ENCODE measurements at places on chromosomes 1 and 21.

DNA sequence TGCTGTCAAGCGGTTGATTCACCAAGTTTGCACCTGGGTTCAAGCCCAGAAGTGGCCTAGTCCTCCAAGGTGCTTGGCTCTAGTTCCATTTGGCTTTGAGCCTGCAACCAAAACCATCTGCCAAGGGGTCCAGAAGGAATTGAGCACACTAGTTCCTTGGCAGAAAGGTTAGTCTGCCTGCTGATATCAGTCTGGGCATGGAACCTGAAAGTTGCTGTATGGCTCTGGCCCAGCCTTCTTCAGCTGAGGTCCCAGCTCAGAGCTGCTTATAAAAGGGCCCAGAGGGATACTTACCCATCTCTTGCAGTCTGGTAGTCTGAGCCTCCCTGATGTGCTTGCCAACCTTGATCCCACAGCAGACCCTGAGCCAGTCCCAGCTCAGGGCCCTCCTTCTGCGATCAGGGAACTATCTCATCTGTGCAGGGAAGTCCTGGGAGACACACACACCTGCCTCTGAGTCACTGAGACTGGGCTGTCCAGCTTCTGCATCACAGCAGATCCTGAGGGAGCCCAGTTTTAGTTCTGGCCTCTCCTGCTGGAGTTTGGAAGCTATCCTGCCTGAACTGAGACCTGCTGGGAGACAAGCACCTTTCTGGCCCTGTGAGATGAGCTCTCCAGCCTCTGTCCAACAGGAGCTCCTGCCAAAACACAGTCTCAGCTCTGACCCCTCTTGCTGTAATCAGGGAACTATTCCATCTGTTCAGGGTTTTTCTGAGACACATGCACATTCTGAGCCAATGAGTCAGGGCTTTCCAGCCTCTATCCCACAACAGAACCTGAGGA is 75.8 kb downstream of the CTH start:
- DNase-seq: no peak

- no peak for DNase-seq
Measured at GRCh38 chr1:153652805-153653500, 5.5 kb upstream of the SNAPIN start.

DNA sequence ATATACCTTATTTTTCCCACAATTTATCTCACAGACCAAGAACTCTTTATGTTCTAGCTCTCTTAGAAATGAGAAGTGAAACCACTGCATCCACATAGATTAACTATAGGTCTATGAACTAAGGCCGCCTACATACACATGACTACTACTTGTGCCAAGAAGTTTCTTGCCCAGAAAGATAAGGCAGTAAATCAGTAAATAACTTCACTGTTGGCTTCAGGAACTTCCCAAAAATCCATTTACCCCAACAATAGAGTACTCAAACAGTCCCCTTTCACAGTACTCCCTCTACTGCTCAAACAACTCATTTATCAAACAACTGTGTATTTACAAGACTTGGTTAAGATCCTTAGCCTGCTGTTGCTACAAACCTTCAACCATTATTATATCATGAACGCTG is 96.5 kb downstream of the NME7 start:
- no peak for DNase-seq

- DNase-seq: no peak
Measured at GRCh38 chr1:112794654-112795239, 79.6 kb upstream of the PPM1J start.

DNA sequence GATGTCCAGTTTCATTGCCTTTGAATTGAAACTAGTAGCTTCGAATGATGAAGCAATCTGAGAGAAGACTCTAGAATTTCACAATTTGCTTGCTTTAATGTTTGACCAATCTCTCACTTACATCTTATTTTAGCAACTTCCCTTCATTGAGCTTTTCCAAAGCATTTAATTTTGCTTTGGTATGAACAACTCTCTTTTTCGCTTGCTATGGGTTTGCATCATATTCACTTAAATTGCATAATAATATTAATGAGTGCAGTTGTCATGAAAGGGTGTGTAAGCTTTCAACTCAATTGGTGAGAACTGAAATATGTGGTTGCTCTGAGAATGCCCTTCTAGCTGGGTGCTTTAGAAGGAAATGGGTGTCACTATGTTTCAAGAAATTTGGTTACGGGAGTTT is 309.2 kb downstream of the HLX start:
- no peak for DNase-seq

DNA sequence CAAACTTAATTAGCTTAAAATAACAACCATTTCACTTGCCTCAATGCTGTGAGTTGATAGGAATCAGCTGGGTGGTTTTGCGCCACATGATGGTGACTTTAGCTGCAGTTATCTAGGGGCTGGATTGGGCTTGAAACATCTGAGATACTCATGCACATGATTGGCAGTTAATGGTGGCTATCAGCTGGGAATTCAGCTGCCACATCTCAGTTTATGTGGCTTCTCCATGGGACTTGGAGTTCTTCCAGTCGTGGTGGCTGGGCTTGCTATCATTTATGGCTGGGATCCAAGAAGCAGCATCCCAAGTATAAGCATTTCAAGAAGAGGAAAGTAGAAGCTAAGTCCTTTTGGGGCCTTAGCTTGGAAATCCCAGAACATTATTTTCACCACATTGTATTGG is 36.4 kb downstream of the PDC start:
- DNase-seq: no peak

DNA sequence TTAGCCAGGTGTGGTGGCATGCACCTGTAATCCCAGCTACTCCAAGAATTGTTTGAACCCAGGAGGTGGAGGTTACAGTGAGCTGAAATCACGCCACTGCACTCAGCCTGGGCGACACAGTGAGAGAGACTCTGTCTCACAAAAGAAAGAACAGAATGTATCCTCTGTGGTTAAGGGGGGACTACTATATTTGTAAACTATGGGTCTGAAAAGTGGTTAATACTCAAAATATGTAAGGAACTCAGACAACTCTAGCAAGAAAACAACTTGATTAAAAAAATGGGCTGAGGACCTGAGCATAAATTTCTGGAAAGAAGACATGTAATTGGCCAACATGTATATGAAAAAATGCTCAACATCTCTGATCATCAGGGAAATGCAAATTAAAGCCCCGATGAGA is 11.2 kb downstream of the FNBP1L start:
- no peak for DNase-seq

GRCh38 chr21:28805885-28806284 is 186.8 kb downstream of the LTN1 start:
- no peak for DNase-seq

DNA sequence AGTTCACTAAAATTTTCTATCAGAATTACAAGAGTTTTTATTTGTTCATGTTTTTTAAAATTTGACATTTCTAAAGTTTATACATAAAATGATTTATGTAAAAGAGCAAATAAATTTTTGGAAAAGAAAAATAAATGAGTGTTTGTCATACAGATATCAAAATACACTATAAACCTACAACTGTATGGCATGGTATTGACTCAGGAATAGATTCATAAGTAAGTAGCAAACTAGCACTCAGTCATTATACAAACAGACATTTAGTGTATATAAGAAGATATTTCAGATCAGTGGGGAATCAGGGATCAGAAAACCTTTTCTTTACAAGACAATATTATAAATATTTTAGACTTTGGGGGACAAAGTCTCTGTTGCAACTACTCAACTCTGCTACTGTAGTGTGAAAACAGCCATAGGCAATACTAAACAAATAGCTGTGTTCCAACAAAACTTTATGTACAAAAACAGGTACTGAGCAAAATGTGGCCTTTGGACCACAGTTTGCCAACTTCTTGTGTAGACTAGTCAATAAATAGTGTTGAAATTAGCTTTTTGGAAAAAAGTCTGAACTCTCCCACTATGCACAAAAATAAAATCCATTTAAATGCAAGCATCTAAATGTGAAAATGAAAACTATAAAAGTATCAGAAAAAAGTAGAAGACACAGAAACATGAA is 508.8 kb upstream of the CAMK1G start:
- DNase-seq: no peak

DNA sequence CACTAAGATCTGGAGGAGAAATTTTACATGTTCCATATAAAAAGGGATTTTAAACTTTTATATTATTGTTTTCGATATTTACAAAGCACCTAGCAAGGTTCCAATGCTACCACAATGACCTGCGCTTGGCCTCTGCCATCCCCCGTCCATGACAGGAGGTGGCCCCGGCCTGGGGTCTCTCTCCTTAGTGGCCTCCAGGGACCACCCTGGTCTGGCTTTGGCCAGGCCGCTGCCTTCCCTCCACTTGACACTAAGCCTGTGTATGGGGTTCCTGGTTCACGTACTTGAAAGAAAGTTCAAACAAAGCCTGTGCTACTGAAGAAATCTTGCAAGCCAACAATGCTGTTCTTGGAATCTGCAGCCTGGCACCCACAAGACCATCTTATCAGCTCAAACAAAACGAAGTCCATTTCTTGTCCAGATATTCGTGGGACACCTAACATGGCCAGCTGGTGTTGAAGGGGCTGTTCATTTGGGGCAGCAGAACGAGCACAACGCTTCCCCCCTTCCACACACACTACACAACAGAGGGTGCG is 12.8 kb downstream of the PRDM15 start:
- DNase-seq: no peak

- DNase-seq: no peak
Measured at GRCh38 chr1:194795917-194796593, 1609.6 kb upstream of the B3GALT2 start.

DNA sequence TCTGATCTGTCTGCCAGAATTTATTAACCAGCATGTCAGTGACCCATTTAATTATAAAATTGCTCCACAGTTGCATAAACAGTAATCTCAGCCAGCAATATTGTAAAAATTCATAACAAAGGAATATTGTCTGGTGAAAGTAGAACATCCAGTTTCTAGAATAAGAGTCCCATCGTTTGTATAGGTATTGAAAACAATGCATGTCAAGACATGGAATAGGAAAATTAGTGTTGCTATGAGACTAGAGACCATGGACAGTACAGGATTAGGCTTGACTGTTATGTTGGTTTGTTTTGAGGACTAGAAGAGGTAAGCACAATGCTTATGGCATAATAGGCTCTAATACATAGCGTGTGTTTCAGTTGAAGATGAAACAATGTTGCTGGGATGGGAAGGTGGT is 37.1 kb downstream of the ATF6 start:
- DNase-seq: no peak

DNA sequence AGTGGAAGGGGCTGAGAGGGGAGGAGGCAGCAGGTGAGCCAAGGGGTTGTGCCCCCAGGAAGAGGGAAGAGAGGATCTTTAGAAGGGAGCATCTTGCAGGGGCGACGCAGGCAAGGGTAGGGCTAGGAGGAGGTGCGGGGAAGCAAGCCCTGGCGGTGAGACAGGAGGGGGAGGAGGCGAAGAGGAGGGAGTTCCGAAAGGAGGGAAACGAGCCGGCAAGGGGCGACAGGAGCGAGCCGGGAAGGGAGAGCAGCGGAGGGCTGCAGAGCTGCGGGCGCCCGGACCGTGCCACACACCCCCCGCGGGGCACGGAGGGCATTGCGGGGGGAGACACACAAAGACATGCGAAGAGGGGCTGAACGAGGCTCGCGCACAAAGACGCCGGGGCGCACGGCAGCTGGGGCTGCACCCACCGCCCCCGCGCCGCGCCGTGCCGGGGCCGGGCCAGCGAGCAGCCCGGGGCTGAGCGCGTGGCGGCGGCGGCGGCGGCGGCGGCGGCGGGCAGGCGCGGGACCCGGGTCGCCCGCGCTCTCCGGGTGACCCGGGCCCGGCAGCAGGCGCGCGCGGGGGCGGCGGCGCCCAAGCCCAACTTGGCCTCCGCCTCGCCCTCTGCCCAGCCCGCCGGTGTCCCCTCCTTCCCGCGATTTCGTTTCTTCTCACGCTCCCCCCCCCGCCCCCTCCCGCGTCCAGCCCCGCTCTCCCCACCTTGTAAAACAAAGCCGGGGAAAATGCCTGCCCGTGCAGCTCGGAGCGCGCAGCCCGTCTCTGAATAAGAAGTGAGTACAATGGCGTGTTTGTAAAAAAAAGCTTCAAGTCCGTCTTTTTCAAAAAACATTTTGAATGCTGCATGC is at the start of gene KCNK2:
TSS of gene KCNK2 (plus strand) at position 206 of the 851 bp plus-strand sequence. CDS start 649 bp downstream, outside the sequence.
- DNase-seq: no peak

GRCh38 chr1:177514207-177514606 is 343.4 kb downstream of the BRINP2 start:
- DNase-seq: no peak

DNA sequence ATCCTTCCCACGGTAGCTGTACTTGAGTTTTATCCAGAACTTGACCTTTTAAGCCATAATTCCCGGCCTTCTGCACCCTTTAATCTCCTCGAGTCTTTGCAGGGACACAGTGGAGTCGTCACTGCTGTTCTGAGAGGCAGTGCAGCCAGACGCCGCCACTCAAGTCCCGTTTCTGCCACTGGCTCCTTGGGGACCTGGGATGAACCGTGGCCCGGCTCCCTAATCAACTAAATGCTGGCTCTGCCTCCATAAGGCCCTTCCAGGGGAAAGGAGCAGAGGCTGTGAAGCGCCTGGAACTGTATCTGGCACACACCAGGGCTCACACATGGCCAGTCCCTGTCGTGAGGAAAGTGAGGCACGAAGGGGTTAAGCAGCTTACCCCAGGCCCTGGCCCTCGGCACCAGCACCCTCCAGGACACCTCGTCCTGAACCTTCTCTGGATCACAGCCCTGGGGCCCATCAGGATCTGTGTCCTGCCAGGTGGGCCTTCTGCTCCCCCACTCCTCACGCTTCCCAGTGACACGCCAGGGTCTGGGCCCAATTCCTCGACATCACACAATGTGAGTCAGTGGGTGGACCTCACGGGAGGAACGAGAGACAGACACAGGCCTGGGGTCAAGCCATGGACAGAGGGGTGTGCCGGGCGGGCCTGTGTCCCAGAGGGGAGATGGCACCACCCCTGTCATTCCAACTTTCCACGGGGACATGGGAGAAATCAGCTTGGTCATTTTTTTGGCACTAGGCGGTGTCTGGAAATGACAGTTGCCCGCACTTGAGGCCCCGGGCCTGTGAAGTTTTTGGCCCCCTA is 23.5 kb upstream of the C1orf174 start:
- DNase-seq: no peak

- DNase-seq: no peak
Measured at GRCh38 chr1:27374362-27375086, at the start of gene FCN3. Gene FCN3, minus strand, starts transcription at chr1:27374824. Its CDS starts 6 bp downstream, at chr1:27374818.

- DNase-seq: no peak
Measured at GRCh38 chr1:228022571-228023293, 15.9 kb downstream of the WNT3A start.

- DNase-seq: no peak
Measured at GRCh38 chr1:86259390-86259789, 102.8 kb upstream of the COL24A1 start.

- DNase-seq: no peak
Measured at GRCh38 chr21:41562101-41563000, 54.4 kb upstream of the TMPRSS2 start.
